ENCODE measurements at places on chromosomes 11 and 22.
A peak's percentile ranks its signal among the peaks of the same experiment; 100 is the strongest.

- no peak for DNase-seq
These were observed 1.3 kb upstream of the SEC14L3 start for GRCh38 chr22:30472994-30473720.

- no peak for DNase-seq
These were observed 143.8 kb downstream of the NECTIN1 start for GRCh38 chr11:119585043-119585781.

DNA sequence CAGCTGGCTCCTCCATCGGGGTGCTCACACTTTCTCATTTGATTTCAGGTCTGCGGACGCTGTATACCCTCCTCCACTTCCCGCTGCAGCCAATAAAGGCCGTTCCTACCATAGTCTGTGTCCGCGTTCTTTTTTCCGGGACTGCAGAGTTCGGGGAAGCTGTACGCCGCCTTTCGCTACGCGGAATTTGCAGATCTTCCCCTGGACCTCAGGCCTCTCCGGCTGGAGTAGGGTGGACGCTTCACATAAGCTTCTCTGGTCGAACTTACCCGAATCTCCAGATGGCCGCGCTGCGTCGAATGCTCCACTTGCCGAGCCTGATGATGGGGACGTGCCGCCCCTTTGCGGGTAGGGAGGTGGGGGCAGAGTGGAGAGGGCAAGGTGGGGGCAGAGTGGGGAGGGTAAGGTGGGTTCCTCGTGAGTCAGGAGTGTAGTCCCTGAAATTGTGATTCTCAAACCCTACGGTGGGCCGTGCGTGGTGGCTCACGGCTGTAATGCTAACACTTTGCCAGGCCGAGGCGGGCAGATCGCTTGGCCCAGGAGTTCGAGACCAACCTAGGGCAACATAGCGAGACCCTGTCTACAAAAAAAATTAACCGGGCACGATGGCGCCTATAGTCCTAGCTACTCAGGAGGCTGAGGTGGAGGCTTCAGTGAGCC lies 617 bp downstream of the CSKMT start:
- peak; percentile 42 for DNase-seq

GRCh38 chr11:70854901-70855556 lies 397.3 kb downstream of the SHANK2 start:
- DNase-seq: no peak

GRCh38 chr11:61587541-61587941 lies 6.7 kb upstream of the SYT7 start:
- DNase-seq: no peak

DNA sequence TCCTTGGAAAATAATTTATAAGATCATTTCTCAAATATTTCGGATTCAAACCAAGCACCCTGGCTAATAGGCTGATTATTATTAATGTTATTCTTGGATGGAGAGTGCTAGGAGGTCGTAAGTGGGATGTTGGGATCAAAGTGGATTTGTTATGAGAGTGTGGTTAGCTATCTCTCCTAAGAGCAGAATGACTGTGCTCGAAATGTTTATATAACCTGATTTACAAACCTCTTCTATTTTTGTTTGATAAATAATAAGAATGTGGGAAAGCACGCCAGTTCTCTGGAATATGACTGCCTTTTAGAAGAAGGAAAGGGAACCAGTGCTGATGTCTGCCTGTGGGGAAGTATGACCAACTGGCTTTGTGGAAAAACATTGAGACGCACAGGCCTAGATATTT lies 527.5 kb downstream of the NTM start:
- no peak for DNase-seq

- DNase-seq: no peak
These were observed 363.5 kb upstream of the PITPNB start for GRCh38 chr22:28282405-28283067.

DNA sequence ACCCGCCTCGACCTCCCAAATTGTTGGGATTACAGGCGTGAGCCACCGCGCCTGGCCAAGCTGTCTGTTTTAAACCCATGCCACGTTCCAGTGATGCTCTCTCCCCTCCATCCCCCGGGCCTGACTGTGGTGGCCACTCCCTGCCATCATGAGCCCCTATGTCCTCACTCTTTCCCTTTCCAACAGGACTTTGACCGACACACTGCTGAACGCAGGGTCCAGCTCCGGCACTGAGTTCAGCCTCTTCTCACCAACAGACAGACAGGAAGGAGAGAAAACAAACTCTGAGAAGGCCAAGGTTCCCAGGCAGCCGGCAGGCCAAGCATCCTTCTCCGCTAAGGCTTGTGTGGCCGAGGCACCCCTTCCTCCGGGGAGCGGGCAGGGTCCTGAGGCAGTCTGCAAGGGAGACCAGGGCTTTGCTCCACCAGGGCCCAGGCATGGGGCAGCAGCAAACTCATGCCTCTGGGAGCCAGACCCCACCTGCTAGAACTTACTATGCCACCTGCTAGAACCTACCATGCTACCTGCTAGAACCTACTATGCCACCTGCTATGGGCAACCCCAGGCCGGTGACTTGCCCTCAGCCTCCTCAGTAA lies 152.7 kb downstream of the CRYBB2 start:
- DNase-seq: no peak

DNA sequence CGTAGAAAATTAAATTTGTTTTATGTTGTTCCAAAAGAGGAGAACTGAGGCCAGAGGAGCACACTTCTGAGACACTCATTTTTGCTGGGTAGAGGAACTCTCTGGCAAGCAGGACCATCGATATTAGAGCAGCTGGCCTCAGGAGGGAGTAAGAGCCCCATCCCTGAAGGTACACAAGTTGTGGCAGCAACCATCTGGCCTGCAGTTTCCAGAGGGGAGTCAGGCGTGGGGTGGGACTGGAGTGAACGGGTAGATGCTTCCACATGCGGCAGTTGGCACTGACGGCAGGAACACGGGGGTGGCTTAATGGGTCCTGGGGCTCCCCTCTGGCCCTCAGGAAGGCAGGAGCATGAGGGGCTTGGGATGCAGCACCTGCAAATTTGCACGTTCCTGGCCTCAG lies 13.2 kb upstream of the SSTR3 start:
- DNase-seq: no peak

All from stimulated activated CD4-positive, alpha-beta T cell treated with anti-CD3 and anti-CD28 coated beads, Interleukin-15, amount 100 ng/mL, for 48 hours (primary cell).